ENCODE measurements at places on chromosomes 7 and 10.
A peak's percentile ranks its signal among the peaks of the same experiment; 100 is the strongest.

- no peak for DNase-seq
Observed at GRCh38 chr10:8700689-8701088, 646.2 kb downstream of the GATA3 start.

GRCh38 chr7:12930534-12930933, 243.1 kb downstream of the ARL4A start:
- DNase-seq = no peak

DNA sequence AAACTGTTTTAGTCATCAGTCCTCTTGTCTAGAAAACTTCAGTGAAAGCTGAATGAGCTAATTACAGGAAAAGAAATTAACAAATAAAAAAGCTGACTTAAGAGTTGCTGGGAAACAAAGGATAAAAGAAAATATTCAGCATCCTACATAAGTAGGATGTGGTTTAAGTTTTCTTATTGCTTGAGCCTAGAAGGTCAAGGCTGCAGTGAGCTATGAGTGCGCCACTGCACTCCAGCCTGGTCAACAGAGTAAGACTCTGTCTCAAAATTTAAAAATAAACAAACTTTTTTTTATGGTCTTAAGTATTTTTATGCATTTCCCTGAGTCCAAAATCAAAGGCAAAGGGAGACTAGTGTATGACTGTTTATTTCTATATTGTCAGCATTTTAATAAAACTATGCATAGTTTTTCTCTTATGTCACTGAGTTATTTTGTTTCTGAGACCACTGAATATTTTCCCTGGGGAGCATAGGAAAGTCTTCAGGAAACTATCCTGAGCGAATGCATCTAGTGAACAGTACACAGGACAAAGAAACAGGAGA, 40.0 kb upstream of the LRRN3 start:
- DNase-seq = no peak

DNA sequence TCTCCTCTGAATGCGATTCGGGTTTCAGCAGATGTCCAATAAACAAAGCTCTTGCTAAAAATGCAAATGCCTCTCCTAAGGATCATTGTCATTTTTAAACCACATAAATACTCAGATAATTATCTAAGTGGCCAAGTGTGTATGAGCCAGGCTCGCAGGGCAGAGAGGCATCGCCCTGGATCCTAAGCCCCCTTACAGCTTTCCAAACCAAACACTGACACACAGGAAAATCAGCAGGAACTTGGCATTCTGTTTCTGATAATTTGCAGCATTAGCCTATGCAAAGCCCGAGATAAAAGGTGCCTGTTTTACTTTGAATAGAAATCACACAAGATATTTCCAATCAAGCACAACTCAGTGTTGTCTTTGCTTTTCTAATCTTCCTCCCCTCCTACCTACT, 134.4 kb downstream of the ABCA13 start:
- no peak for DNase-seq

GRCh38 chr7:148588670-148589131, 1.9 kb upstream of the C7orf33 start:
- no peak for DNase-seq

DNA sequence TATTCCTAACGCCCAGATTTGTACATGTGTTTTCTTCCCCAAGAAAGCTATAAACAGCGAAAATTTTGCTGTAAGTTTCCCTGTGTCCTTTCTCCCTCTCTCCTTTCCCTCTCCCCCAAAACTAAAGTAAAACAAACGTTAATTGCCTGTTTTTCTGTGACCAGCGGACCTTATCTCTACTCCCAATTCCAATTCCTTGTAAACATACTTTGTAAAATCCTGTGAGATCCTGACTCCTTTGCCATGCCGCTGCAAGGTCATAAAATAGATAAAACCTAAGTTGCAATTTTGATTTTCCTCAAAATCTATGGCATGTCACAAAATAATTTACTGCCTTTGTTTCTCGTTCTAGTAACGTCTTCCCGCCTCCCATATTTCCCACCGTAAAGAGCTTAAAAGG, 217.6 kb downstream of the USP6NL start:
- no peak for DNase-seq

DNA sequence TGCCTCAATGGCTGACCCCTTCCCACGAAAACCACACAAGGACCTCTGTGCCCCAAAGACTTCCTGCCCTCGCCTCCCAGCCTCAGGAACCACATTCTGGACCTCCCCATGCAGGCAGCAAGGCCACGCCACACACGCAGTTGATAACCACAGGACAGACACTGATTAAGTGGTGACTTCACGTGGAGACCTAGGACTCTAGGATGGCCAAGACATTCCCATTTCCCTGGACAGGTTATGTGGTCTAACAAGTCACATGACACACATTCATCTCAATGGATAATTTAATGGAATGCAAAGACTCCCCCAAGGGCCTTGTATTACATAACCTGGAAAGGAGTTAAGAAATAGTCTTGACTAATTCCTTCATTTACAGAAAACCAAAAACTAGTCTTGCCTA, 110.2 kb downstream of the LARP4B start:
- no peak for DNase-seq

- DNase-seq = no peak
Observed at GRCh38 chr7:128744366-128744905, 5.3 kb downstream of the CALU start.

- no peak for DNase-seq
Observed at GRCh38 chr10:15781381-15781960, 61.7 kb upstream of the ITGA8 start.

DNA sequence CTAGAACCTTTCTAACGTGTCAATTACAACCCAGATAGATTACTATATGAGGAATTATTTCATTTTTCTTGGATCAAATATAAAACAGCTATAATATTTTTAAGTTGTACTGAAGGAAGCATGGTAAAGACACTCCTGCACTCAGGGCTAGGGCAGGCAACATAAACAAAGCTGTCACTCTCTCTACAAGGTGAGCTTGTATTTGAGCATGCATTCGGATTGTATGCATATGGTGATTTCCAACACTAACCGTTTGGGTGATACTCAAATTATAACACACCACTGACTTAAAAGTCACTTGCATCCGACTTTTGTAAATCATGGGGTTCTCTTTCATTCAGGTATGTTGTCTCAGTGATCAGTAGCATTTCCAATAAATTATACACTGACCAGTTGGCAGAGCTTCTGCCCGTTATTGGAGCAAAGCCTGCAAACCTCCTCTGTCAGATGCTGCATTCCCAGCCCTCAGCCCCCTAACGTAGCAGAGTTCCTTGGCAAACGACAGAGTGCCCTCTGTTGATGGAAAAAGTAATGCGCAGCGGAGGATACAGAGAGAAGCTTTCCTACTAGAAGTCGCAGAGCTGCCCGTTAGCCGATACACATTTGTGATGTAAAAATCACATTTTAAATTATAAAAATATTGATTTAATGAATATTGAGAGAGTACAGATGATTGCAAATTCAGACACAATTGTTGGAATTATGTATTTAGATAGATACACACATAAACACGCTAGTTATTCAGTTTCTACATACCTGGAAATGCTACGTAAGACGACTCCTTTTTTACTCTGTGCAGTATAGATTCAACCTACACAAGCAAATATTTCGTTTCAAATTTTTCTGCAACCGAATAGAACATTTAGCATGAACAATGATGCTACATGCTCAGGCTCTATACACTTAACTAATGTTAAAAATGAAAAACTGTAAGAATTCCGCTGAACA, 173.9 kb upstream of the SP4 start:
- peak; percentile 76 for DNase-seq

- no peak for DNase-seq
Observed at GRCh38 chr10:132113766-132114365, 48.1 kb downstream of the JAKMIP3 start.

DNA sequence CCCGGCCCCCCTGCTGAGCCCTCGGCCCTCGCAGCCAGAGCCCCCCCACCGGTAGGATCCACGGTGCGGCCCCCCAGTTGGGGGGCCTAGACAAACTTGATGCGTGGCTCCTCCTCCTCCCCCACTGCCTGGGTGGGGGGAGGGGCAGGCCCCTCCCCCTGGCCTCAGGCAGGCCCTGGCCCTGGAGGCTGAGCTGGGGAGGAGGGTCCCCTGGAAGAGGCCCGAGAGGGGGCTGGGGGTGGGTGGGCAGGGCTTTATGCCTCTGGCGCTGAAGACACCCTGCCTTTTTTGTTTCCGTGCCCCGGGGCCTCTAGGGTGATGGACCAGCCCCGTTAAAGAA, 3.7 kb downstream of the VPS37D start:
- no peak for DNase-seq

GRCh38 chr10:129046065-129046681, 420.9 kb upstream of the MGMT start:
- no peak for DNase-seq

Data from endothelial cell (in vitro differentiated cells).